IPS DF 6.9 (cell line): ENCODE measurements at places on chromosomes 2 and 18.

DNA sequence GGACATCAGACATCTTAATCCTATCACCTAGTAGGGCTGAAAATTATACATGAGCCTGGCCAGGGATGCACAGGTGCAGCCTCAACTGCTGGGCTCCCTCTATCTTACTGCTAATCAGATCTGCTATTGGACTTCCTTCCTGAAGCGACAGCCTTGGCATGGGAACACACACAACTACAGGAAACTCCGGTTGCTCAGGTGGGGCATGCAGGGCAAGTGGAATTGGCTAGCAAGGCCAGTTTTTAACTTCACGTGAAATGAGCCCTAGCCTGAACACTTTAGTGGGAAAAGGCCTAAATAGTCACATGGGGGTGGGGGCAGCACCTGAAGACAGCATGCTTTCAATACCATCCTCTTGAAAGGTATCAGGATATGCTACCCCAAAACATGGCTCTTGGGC lies 147.9 kb upstream of the NCKAP5 start:
- DNase-seq = no peak

DNA sequence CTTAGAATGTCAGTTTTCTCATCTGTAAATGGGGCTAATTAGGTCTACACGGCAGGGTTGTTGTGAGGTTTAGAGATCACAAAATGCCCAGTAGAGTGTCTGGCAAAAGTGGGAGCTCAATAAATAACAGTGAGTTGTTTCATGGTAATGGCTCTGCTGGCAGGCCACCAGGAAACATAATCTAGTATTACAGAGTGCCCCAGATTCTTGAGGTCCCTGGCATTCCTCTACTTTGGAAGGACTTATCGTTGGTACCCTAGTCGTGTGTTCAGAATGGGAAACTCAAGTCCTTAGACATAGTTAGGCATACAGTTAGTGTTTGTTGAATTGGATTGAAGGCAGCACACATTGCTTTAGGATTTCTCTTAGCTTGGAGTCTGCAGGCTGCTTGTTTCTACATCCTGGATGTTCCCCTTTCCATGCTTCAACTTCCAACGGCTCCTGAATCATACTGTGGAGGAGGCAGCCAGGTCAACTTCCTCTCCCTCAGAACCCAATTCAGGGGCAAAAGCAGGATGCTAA lies 161.5 kb upstream of the FOSL2 start:
- no peak for DNase-seq

DNA sequence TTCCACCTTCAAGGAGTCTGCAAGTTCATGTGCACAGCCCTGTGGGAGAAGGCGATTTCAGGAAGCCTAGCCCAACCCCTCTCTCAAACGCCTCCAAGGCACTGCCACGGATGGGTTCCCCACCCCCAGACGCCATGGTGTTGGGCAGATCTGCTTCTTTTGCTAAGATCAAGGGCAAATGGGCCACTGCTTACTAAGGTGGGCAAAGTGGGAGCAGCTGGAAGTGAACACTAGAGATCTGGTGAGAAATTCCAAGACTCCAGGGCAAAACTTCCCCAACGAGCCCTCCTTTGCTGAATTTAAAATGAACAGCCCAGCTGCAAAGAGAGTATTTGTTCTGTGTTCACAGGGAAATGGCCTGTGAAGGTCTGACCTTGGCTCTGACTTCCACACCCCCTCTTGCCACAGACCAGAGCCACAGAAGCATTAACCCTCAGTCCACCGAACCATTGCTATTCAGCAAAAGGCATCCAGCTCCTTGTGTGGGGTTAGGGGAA lies 45.1 kb upstream of the ZBTB7C start:
- no peak for DNase-seq

DNA sequence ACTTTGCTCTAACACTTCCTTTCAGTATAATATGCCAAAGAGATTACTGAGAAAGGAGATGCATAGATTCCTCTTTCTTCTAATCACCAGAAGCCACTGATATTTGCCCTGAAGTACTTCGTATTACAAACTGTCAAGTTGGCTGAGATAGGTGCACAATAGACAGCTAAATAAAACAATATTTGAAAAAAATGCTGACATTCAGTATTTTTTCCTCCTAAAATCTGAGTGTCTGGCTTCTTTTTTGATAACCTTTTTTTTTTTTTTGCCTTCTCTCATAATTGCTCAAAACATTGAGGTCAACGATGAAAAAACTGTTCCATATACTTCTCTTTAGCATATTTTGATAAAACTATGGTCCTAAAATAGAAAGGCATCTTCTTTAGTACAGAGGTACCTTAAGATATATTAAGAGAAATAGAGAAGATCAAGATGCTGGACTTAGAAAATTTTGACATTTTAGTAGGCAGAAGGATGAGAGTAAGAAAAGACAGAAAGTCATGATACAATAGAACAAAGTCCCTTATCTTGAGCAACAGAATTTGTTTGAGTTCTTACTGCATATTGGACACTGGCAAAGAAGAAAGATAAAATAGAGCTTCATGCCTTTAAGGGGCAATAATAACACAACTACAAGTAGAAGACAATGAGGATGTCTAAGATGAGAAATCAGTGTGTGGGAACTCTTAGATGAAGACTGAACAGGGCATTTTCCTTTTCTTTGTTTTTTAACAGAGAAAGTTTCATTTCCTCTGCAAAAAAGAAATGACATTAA lies 220.7 kb downstream of the PTH2R start:
- no peak for DNase-seq
